NCI-H524 treated with DMSO at 0.1 percent for 48 hours (cell line): ENCODE measurements at places on chromosomes 7 and 10.

DNA sequence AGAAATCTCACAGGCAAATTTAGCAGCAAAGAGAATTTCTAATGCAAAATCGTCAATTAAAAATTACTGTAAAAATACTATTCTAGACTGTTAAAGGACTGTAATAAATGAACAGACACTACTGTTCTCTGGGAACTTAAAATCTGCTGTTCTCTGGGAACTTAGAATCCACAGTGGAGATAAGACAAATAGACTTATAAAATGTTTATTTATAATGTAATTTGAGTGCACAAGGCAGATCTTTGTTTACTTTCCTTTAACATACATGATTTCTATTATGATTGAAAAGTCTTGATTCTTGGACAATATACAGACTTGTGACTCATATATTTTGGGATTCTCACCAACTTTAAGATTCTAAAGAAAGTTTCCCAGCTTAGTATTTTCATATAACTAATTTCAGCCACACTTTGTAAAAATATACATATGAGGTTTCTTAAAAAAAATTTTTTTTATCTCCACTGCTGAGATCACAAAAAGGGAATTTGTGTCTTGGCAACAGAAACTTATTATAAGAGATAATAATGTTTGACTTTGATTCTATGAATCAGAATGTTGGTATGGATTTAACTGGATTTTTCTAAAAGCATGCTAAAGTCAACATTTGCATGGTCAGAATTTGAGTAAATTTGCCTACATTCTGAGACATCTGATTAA, 166.3 kb upstream of the RHOBTB1 start:
- no peak for DNase-seq

DNA sequence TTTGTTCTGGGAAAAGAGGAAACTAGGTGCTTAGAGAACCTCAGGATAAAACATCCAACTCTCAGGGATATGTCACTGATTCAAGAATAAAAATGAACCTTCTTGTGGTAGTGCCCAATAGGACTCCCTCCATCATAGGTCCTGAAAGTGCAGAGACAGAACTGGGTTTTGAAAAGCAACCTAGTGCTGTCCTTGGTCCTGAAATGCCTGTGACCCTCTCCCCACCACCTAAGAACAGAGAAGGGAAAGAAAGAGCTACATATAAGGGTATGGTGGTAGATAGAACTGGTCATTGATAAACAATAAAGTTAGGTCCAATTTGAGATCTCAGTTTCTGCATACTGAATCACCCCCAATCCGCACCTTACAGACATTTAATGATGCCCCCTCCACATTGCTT, 953.3 kb downstream of the XPNPEP1 start:
- no peak for DNase-seq

- DNase-seq, result no peak
Observed at GRCh38 chr7:128108641-128109423, 77.6 kb upstream of the LRRC4 start.

DNA sequence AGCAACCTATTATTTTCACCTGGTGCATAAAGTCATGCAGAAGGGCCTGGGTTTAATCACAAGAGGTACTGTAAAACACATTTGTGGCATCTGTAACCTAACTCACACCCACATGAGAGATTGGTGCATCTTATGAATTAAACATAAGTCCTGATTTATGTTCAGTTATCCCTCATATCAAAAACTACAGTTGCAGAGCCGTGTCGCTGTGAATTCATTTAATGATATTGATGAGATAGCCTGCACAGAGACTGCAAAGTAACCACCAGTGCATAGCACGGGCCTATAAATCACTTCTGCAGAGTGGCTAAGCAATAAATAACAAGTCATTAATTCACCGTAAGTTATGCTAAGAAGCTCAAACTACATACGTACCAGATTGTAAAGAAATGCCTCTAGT, 178.2 kb downstream of the RELN start:
- DNase-seq, result no peak

- DNase-seq, result no peak
Observed at GRCh38 chr10:49282879-49283341, 16.1 kb upstream of the C10orf71 start.

GRCh38 chr7:105635197-105635596, 53.9 kb upstream of the EFCAB10 start:
- DNase-seq, result no peak

DNA sequence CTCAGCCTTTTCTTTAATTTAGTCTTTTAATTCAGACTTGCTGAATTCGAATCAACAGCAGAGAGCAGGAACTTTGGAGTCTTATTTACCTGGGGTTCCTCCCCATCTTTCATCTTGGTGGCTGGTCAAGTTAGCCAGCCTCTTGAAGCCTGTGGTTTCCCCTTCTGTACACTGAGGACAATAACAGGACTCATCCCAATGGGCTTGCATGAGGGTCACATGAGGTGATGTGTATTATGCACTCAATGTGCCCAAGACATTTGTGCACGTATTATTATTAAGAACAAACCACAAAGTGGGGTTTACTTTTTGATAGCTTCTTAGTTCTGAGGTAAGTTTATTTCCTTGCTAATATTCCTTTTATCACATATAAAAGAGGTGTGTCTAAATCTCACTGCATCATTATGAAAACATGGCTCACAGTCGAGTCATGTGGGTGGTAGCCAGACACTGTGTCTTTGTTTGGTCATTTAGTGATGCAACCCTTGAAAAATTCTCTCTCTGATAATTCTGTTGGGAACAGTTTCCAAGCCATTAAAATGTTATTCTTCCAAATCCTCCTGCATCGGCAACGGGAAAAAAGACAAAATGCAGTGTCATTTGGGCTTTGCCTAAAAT, 86.5 kb upstream of the GRB10 start:
- DNase-seq, result no peak

- DNase-seq, result no peak
Observed at GRCh38 chr10:31320550-31321211, 1.7 kb downstream of the ZEB1 start.

DNA sequence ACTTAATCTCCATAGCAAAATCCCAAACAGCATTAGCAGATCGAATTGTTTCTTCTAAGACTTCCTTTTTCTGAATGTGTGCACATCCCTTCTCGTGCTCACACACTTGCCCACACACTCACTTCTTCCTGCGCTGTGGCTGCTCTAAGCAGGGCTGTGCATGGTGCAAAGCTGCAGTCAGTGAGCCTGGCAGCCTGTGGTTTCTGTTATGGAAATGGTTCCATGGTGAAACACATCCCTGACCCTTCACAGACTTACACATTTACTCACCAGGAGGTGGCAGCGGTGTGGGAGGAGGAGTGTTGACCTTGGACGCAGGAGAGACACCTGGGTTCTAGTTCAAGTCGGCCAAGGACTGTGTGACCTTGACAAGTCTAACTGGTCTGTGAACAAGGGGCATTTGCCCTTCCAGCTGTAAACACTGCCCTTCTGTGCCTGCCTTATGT, 24.9 kb downstream of the MTURN start:
- no peak for DNase-seq

GRCh38 chr10:15585303-15585715, 134.4 kb downstream of the ITGA8 start:
- no peak for DNase-seq

- DNase-seq, result no peak
Observed at GRCh38 chr7:41574377-41574776, 128.5 kb downstream of the INHBA start.

DNA sequence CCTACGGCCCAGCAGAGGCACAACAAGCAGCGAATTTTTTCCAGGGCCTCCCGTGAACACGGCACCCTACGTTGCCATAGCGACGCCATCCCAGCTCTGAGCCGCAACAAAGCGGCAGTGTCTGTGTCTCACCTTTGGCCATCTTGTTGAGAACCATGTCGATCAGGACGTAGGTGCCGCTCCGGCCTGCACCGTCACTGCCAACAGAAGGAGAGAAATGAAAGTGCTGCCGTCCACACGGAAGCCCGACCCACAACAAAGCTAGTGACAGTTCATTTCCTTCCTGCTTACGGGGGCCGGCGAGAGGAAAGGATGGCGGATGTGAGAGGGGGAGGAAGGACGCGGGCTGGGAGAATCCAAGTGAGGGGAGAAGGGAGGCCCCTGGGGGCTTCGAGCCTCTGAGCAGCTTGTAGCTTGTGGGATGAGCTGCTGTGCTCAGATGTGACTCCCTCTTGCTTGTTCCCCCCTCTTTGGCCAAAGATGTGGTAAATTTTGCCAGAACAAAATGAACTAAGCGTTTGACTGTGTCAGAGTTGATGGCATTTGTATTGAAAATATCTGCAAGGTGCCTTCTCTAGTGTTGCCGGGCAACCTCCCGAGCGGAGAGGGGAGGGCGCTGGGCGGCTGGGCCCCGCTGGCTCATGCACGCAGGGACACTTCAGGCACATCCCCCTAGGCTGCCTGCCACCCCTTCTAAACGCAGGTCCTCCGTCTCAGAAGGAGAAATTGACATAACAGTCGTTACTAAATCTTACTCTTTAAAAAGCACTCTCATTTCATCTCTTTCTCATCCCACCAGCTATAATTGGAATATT, 232.2 kb downstream of the DNAJB6 start:
- peak; percentile 43 for DNase-seq

DNA sequence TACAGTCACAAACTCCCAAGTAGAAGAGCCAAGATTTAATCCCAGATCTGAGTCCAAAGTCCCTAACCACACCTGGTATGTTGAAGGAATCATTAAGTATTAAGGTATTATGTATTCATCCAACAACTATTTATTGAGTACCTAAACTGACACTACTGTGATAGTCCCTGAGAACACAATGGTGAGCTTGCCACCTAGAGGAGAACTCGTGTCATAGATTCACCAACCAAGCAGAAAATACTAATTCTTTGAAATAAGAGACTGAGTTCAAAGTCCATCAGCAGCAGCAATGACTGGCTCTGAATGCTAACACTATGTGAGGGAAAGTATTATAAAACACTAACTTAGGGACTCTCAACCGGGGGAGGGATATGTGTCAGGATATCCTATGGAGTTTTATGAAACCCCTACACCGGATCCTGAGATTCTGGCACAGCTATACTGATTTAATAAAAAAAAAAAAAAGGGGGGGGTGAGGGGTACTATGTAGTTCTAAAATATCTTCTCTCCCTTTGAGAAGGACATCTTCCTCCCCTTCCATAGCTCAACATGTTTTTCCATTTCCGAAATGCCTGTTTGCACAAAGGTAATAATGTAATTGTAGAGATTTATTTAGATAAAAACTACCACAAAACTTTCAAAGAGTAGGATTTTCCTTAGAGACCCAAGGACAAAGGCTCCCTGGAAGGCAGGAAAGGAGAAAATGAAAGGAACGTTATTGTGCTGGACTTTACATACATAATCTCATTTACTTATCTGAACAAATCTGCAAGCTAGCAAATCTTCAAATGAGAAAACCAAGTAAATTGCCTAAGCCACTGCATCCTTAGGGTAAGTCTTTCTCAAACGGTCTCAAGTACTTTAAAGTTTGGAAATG, 1.6 kb downstream of the NCOA4 start:
- DNase-seq, result no peak

GRCh38 chr10:78923647-78924318, 145.0 kb upstream of the ZMIZ1 start:
- no peak for DNase-seq

DNA sequence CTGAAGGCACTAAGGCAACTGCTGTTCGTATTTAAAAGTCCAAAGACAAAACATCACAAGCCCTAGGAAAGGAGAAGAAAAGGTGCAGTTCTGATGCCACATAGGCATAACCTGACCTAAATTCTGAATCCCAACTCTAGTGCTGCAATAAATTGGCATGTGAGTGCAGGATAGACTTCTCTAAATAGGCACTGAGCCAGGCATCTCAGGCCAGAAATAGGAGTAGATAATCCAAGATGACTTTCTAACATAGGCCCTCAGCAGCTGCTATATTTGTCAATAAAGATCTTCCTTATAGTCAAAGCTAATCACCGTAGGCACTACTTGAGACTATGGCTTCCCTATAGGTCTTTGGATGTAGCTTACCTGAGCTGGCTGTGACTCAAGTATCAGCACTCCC, 1163.8 kb downstream of the SORCS1 start:
- DNase-seq, result no peak

DNA sequence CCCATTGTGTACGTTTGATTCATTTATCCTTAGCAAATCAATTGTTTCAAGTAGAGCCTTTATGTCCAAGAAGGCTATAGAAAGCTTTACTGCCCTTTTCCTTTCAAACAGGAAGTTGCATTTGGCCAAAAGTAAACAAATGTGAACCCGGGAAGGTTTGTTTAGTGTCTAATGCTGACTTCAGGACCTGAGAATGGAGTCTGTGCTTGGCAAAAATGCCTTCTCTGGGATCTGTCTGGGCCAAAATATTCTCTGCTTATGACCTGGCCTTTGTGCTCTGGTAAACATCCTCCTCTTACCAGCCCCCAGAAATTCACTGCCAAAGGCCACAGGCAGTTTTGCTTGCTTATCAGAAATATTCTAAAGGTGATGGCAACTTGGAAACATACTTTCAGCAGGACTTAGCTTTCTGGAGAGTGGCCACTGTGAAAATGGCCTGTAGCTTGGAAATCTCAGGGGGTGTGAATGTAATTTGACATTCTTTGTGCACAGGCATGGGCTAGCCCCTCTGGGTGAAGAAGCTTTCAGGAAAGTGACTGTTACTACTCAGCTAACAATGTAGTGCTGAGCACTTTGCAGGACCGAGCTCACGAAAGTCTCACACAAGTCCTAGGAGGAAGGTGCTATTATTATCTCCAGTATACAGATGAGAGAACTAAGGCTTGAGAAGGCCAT, 199.5 kb downstream of the PTEN start:
- no peak for DNase-seq

DNA sequence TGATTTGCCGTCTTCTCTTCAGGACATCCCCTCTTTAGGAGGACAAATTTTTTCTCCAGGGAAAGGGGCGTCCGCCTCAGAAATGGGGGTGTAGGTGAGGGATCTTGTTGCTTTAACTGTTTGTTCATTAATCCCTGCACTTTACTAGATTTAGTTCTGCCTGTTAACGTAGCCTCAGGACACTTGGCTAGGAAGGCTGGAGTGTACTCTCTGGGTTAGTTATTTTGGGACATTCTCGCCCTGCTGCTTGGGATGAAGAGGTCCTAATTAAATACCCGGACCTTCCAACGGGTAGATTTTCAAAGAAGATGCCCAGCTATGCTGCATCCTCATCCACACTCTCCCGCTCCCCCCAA, 552 bp upstream of the ZNF365 start:
- no peak for DNase-seq

GRCh38 chr10:48758411-48758810, 73.7 kb downstream of the WDFY4 start:
- DNase-seq, result no peak

- no peak for DNase-seq
Observed at GRCh38 chr7:103947026-103947655, 42.3 kb downstream of the RELN start.

- no peak for DNase-seq
Observed at GRCh38 chr10:132384618-132385388, 12.2 kb upstream of the PWWP2B start.

DNA sequence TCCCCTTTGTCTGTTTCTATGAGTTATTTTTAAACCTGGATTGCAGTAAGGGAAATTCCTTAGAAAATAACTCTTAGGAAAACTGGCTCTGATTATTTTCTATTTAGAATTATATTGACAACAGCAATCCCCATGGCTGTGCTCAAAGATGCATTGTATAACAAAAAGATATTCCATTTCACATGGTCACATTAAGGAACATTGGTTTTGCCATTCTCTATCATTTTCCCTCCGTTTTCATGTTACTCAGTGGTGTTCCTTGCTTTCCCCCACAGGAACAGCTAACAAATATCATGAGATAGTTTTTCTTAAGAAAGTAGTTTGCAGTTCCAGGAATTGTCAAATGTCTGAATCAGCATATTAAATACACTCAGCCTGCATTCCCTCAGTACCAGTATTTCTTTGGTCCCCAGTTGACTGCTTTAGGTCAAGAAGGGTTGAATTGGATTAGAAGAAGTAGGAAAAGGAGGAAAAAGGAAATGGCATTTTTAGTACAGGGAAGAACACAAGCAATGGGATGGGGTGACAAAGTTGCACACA, 436.7 kb downstream of the TNS3 start:
- no peak for DNase-seq
